ENCODE measurements at places on chromosomes 5 and 9.
A peak's percentile ranks its signal among the peaks of the same experiment; 100 is the strongest.

GRCh38 chr9:89634995-89635742 lies 30.4 kb downstream of the GADD45G start:
- DNase-seq, result no peak

GRCh38 chr5:55258339-55258738 lies 24.9 kb upstream of the CCNO start:
- DNase-seq, result no peak

DNA sequence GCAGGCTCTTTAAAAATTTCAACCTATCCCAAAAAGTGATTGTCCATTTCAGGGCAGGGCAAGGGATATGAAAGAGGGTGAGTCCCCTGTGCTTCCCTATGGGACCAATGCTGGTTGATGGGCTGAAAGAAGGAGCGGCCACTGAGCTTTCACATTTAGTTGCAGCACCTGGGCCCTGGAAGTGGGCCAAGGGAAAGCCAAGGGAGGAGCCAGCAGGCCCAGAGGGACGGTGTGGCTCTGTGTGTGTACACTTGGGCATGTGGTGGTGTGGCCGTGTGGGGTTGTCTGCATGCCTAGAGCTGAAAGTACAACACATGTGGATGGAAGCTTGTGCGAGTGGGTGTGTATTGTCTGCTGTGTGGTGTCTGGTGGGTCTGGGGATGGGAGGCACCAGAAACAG lies 14.0 kb upstream of the PSMD5 start:
- DNase-seq, result no peak

GRCh38 chr5:137024044-137024443 lies 475.1 kb downstream of the SPOCK1 start:
- no peak for DNase-seq

DNA sequence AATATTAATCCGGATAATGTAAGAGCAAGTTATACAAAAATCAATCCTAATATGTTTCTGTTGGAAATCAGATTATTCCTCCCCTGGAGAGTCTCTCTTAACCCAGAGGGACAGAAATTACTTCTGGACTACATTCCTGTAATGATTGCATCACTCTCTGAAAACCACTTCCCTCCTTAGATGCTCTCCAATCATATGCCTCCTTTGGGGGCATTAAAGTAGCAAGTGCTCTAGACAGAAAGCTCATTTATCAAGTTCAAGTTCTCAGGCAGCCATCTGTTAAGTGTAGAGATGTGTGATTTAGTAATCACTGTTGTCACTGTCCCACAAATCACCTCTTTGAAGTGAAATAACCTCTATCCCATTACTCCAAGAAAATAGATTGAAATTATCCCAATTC lies 247.1 kb downstream of the SLCO4C1 start:
- no peak for DNase-seq

- DNase-seq, result no peak
Observed at GRCh38 chr5:73388740-73389139, 59.8 kb downstream of the FOXD1 start.

DNA sequence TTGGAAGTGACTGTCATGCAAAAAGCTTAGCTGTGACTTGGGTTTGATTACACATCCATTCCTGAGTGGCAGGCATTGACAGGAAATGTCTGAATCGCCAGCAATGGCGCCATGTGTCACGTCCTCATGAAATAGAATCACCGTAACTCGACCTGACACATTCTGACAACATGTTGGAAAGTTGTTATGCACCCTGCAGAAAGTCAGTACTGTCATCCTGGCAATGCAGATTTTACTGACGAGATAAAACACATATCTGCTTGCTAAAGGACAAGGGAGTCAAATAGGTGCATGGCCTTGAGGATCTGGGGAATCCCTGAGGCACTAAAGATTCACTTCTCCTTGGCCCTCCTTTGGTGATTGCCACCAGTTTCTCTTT lies 344.2 kb downstream of the SPATA31D1 start:
- DNase-seq, result no peak

DNA sequence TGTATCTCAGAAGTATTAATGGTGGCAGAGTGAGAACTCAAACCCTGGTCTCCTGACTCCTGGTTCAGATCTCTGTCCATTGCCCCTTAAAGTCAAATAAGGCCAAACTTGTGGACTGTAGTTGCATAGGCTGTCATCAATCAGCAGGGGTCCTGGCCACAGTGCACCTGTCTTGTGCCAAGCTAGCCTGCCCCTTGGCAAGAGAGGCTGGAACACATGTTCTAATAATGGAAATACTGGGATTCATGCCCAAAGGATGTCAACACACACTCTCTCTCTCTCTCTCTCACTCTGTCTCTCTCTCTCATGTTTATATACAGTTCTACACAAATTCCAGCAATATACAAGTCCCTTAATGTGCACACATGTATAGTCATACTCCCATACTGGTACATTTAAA lies 44.3 kb downstream of the GLRA1 start:
- DNase-seq, result no peak

- no peak for DNase-seq
Observed at GRCh38 chr9:107816561-107817021, 327.0 kb upstream of the KLF4 start.

DNA sequence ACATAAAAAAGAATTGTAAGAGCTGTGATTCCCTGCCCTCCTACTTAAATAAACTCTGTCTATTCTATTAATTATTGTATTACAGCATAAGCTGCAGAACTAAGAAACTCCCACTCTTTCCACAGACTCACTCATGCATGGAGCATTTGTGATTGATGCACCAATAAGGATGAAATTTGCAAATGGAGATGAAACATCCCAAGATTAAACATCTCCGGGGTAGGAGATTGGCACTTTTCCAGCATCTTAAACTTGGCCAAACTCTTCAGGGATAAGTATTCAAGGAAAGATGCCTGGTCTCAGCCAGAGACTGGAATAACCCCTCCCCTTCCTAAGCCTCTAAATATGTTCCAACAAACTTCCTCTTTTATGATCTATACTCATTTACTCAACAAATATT lies 472.0 kb downstream of the ACTL7B start:
- DNase-seq, result no peak

- DNase-seq, result peak; percentile 19
Observed at GRCh38 chr9:33297432-33297831, 7.1 kb downstream of the NFX1 start.

- peak; percentile 6 for DNase-seq
Observed at GRCh38 chr9:135340726-135341475, 138.7 kb upstream of the PPP1R26 start.

- DNase-seq, result no peak
Observed at GRCh38 chr5:146103594-146103993, 1.8 kb downstream of the PLAC8L1 start.

- DNase-seq, result no peak
Observed at GRCh38 chr5:150058480-150059126, 27.8 kb downstream of the CSF1R start.

DNA sequence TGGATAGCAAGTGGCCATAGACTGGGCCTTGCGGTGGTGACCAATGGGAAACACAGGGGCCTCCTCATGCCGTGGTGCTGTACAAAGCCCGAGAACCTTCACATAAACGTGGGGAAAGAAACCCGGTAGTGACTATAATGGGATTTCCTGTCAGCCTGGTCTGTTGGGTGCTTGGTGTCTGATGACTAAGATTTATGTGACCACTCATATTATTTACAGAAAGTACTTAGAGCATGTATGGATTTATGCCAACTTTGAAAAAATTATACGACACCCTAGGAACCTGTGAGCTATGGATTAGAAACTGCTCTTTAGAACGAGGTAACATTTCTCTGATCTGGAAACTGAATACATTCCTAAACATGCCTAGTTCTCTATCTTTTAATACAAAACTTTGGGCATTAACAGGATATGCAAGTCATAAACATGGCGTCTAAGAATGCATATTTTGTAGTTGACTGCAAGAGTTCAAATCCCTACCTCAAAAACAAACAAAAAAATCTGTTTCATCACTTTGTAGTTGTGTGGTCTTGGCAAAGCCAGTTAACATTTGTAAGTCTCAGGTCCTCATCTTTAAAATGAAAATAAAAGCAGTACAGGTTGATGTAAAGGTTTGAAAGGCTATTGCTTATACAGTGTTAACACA lies 85.4 kb downstream of the TMEM167A start:
- DNase-seq, result no peak

- no peak for DNase-seq
Observed at GRCh38 chr5:108418197-108418596, 36.3 kb upstream of the FBXL17 start.

- DNase-seq, result no peak
Observed at GRCh38 chr5:168347368-168348083, 56.1 kb downstream of the WWC1 start.

GRCh38 chr9:83036043-83036442 lies 26.9 kb downstream of the RASEF start:
- no peak for DNase-seq

GRCh38 chr5:68565427-68565826 lies 349.9 kb downstream of the PIK3R1 start:
- no peak for DNase-seq

DNA sequence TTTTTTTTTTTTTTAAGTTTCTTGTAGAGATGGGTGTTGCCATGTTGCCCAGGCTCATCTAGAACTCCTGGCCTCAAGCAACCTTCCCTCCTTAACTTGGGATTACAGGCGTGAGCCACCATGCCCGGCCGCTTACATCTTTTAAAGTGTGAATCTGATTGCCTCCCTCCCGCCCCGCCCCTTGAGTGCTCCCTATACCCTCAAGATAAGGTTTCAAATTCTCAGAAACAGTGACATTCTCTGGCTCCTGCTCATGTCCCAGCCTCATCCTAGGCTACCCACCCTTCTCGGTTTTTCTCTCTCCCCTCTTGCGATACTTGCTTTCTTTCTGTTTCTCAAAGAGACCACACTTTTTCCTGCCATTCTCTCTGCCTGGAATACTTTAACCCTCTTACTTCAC lies 12.4 kb downstream of the MORN5 start:
- DNase-seq, result no peak

DNA sequence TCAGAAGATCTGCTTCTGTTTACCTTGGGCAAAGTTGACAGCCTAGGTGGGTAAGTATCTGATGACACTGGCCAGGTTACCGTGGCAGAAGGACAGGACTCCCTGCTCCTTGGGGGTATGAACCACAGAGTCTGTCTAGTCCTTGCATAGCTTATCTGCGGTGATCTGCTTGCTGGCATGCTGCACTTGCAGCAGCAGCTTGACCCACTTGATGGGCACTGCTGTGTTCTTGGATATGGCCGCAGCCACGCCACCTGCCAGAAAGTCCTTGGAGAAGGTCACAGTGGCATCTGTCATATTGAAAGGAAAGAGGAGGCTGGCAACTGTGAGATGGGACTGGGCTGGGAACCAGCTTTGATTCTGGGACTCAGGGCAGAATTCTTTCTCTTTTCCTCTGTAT lies 35.9 kb upstream of the POC5 start:
- DNase-seq, result no peak

GRCh38 chr5:25891691-25892090 lies 1146.7 kb downstream of the CDH9 start:
- no peak for DNase-seq

GRCh38 chr5:160064995-160065614 lies 54.1 kb downstream of the PWWP2A start:
- DNase-seq, result no peak

All from GM12892 (cell line).